ENCODE measurements at places on chromosomes 2 and 18.

GRCh38 chr18:63697097-63697660, 5.6 kb upstream of the SERPINB11 start:
- no peak for DNase-seq

DNA sequence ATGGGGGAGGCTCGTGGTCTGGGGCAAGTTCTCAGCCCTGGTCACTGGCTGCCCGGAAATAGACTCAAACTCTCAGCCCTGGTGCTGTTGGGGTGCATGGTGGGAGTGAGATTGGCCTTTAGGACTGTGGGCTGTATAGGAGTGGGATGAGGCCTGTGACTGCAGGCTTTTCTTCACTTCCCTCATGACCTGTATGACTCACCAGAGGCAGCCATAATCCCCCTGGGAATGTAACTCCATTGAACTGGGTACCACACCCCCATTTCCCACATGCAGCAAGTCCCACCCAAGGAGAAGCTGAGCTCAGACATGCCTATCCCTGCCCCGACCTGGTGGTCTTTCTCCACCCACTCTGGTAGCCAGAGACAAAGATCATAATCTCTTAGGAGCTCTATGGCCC, 177.7 kb upstream of the OSR1 start:
- no peak for DNase-seq

GRCh38 chr18:75049455-75049789, 159.5 kb downstream of the PTGR3 start:
- DNase-seq = no peak

DNA sequence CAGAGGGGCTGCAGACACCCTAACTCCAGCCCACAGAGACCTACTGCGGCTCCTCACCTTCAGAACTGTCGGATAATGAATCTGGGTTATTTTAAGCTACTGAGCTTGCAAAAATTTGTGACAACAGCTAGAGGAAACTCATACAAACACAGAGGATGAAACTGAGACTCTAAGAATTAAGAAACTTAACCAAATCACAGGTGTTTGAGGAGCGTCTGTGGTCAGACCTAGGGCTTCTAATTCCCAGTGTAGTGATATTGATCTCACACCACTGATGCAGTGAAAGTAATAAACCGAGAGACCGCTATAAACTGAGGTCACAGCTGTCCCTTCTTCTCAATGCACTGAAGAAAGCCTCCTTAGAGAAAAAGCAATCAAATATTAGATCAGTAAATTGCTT, 110.1 kb downstream of the RGPD3 start:
- peak; percentile 26 for DNase-seq
